ENCODE measurements at places on chromosomes 11 and 22.

DNA sequence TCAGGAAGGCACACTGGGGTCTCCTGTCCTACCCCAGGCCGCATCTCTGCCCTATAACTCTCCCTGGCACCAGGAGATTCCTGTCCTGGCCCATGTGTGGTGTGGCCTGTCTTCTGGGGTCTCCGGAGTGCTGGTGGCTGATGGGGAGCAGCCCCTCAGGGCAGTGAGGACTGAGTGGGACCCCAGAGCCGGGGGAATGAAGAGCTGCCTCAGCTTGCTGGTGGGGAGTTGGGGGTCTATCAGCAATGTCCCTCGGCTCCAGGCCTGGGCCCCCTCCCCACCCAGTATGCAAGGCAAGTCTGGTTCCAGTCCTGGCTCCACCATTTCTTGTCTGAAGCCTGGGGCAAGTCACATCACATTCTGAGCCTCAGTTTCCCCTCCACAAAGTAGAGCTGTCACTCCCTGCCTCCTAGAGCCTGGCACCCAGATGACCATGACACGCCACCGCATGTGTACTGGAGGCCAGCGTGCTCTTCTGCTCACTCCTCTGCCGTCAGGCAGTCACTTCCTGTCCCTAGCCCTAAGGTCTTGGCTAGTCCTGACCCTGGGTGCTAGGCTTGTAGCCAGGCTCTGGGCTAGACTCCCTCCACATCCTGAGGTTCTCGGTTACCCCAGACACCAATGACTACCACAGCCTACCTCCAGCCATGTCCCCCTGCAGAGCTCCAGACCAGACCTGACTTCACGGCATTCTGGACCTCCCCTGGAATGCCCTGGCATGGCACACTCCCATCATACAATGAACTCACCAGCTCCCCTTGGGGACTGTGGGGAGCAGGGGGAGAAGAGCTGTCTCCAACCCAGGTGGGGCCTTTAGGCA, 12.8 kb downstream of the ARAP1 start:
- DNase-seq = no peak

GRCh38 chr11:116730601-116731000, 42.2 kb downstream of the BUD13 start:
- no peak for DNase-seq

DNA sequence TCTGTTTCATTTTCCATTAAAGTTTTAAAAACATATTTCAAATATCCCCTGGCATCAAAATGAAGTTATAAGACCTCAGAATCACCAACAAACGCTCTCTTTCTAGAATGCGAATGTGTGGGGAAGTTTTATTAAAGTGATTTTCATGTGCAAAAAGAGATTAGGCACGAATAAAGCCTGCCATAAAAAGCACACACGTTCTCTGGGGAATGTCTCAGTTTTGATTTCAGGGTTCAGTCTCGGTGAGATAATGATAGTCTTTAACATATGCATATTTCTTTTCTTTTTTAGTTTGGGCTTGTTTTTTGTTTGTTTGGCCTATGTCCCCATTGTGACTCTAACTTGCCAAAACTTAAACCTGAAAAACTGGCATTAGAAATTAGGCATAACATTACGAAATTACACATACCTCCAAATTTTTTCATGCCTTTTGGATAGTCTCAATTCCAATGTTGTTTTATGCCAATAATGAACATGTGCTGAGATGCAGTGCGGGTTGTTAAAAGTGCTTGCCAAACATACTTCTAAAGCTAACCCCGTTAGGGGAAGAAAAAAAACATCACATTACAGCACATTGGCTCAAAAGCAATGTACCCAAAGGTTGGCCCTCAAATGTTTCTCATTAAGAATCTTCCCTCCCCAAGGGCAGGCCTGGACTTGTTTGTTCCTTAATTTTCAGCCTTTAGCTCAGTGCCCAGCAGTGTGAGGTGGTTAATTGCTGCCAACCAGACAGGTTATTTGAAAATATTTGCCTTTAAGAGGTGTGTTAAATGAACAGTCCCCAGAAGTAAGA, 33.2 kb upstream of the FBLN1 start:
- no peak for DNase-seq

GRCh38 chr11:93784935-93785360, 866 bp downstream of the MED17 start:
- DNase-seq = peak; percentile 16

DNA sequence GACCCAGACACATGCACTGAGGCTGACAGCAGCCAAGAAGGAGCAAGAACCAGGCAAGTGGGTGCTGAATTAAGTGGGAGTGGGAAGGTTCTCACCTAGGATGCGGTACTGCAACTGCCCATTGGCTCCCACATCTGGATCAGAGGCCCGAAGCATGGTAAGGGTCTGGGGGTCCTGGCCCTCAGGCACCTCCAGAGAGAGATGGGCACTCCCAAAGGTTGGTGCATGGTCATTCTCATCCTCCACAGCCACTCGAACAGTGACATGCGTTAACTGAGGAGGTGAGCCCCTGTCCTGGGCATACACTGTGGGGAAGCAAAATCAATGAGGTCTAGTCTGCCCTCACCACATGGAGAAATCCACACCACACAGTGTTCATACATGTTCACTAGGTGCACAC, 9.3 kb upstream of the TPP1 start:
- no peak for DNase-seq

GRCh38 chr22:29315286-29316140, at the start of gene RASL10A:
TSS of gene RASL10A (minus strand) at chr22:29315697. CDS start at chr22:29315246, 451 bp downstream.
- DNase-seq = no peak

- peak; percentile 21 for DNase-seq
Measured at GRCh38 chr11:95788921-95789505, 569 bp downstream of the FAM76B start.

GRCh38 chr11:134312223-134312622, 19.6 kb upstream of the GLB1L2 start:
- DNase-seq = no peak

DNA sequence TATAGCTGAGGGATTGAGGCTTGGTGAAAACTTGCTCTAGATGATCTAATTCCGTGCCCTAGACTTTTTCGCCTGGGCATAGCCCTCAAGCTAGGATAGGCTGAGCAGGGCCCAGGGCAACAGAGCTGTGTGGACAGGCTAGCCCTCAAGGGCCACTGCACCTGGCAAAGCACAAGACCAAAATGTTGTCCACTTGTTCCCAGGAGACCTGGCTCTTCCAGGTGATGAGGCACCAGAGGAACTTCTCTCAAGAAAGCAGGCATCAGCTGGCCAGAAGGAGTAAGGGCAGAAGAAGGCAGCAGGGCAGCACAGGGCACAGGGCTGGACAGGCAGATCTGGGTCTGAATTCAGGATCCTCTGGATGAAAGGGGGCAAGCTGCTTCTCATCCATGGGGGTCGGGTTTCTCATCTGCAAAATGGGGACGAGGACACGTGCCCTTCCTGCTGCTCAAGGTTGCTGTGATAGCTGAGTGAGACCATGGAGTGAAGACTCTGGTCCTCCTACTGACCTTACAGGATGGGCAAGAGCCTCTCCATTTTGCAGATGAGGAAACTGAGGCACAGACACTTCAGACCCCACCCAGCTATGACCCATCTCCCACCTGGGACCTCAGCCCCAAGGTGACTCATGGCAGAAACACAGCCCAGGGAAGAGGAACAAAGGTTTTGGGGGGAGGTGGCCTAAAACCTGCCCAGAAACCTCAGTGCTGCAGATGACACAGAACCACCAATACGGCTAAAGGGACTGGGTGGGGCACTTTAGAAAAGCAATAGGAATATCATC, 42.2 kb upstream of the PRDM11 start:
- no peak for DNase-seq
